ENCODE measurements at places on chromosomes 1 and 21. TPM values are rescaled to one million over a fixed set of nuclear protein-coding genes. Genes with fewer than 3 reads are reported as not detected.

ADCY10 gene
- total RNA-seq, result not detected

- peaks cover 5% of the 10 kb centered on the region for H3K36me3 ChIP-seq
- no peak for DNase-seq
- no peaks in the 10 kb centered on the region for H3K4me1 ChIP-seq
- no peak overlapping the region for H3K4me3 ChIP-seq
Observed at GRCh38 chr21:31420354-31420753, 76.3 kb upstream of the TIAM1 start.

DNA sequence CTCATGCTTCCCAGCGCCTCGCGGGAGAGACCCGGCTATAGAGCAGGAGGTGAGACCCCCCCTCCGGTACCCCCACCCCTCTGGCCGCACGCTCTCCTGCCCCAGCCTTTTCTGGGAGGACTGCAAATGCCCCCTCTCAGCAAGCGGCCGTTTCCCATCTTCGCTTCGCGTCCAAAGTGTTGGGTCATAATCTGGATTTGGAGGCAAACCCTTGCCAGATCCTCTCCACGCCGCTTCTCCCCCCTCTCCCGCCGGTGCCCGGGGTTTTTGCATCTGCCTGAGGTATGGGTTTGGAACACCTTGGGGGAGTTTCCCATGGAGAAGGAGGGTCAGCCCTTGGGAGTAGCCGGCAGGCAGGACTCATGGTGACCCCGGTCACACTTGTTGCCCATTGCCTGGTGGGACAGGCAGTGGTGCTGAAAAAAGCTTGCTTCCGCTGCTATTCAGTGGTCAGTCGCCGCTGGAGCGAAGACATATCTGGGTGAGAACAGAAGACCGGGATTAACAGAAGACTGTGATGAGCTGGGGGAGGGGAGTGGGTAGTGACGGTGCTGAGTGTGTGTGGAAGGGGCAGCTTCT lies 935 bp downstream of the KCNK2 start:
- H3K4me1 ChIP-seq, result peaks cover 90% of the 10 kb centered on the region
- H3K27me3 ChIP-seq, result peaks cover 3% of the 10 kb centered on the region
- DNase-seq, result peak; percentile 43

- no peak overlapping the region for H3K27ac ChIP-seq
- no peaks in the 10 kb centered on the region for H3K27me3 ChIP-seq
- no peak overlapping the region for H3K4me3 ChIP-seq
- DNase-seq, result no peak
Observed at GRCh38 chr21:44618504-44618903, 6.6 kb downstream of the KRTAP10-8 start.

DNA sequence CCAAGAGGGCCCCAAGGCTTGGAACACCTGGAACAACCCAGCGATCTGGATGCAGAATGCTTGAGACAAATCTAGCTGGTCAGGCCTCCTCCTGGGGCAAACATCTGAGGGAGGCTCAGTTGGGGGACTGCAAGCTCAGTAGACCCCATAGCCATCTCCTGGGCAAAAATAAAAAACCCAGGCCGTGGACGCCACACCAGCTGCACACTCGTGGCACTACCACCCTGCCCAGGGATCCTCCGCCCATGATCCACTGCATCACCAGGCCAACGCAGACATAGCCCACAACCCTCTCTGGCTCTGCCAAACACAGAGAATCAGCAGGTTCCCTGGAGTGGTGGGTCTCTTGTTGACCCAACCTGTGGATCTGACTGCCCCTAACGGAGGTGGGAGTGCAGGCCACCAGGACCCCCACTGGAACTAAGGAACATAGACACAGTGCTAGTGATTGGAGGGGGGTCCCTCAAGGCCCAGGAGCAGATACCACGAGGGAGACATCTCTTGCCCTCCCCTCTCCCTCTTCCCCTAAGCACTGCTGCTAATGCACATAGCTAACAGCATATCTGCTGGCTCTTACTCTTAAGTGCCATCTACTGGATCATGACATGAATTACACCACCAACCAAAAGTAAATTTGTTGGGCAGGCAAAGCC lies 147.2 kb downstream of the CHD1L start:
- peak; percentile 47 for DNase-seq
- H3K27ac ChIP-seq, result no peak overlapping the region
- no peak overlapping the region for H3K4me3 ChIP-seq
- no peaks in the 10 kb centered on the region for H3K4me1 ChIP-seq
- no peaks in the 10 kb centered on the region for H3K36me3 ChIP-seq

FOXO6 gene
- not detected for total RNA-seq

DNA sequence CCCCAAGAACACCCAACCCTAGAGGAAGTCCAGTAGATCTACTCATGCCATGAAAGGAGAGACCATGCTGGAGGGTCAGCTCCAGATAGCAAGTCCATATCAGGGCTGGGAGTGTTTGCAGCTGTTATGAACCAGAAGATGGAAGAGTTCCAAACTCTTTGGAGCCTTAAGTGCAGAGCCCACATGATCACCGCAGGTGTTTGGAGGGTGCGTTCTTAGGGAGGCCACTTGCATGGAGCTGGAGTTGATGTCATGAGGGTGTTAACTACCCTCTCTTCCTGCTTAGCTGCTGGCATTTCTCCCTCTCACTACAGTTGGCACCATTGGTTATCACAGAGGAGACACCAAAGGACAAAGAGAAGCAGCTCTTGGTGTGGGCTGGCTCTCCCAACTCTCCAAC lies 616.9 kb downstream of the AJAP1 start:
- H3K4me3 ChIP-seq, result no peak overlapping the region
- H3K27ac ChIP-seq, result no peak overlapping the region
- H3K27me3 ChIP-seq, result peaks cover 2% of the 10 kb centered on the region
- H3K4me1 ChIP-seq, result no peaks in the 10 kb centered on the region
- no peak for DNase-seq

GRCh38 chr1:163824006-163824405 lies 502.3 kb downstream of the NUF2 start:
- DNase-seq, result peak; percentile 91
- peaks cover 37% of the 10 kb centered on the region for H3K4me1 ChIP-seq
- H3K36me3 ChIP-seq, result no peaks in the 10 kb centered on the region
- no peaks in the 10 kb centered on the region for H3K27me3 ChIP-seq

HUNK gene
- not detected for total RNA-seq

DNA sequence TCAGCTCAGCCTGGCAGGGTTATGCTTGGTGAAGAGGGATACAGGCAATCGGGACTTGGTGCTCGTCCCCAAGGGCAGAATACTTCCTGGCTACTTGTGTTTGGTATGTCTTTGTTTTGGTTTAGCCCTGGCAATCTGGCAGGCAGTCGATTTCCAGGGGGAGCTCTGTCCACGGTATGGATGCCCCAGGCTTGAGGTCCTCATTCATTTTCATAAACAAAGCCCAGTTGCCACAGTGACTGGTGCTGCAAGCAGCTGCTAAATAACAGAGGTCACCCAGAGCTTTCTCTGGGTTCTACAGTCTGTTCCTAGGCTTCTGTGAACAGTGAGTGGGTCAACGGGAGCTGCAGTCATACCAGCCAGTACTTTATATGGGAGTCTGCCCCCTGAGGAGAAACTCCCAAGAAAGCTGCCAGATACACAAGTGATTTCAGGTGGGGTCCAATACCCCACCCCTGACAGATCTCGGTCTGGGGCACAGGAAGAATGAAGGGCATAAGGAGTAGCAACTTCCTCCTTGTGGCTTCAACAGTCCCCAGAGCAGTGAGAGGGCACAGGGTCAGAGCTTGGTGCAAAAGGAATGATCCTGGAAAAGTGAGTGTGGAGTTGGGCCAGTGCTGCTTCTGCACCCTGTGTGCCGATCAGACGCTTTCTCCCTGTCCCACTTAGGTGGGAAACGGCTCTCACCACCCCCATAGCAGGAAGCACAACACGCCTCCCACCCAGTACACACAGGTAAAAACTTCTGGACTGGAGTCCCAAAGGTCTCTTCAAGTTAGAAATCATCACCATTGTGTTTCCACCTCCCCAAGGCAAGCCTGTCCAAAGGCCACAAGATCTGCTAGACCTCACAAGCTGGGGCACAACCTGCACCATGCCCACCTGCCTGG lies 55.5 kb downstream of the TGFBR3 start:
- peak overlapping the region; percentile 90 for H3K27ac ChIP-seq
- no peaks in the 10 kb centered on the region for H3K36me3 ChIP-seq
- peak overlapping the region; percentile 32 for H3K4me3 ChIP-seq
- peaks cover 37% of the 10 kb centered on the region for H3K4me1 ChIP-seq
- DNase-seq, result peak; percentile 95
- H3K27me3 ChIP-seq, result no peaks in the 10 kb centered on the region

NR1I3 gene
- not detected for total RNA-seq

DNA sequence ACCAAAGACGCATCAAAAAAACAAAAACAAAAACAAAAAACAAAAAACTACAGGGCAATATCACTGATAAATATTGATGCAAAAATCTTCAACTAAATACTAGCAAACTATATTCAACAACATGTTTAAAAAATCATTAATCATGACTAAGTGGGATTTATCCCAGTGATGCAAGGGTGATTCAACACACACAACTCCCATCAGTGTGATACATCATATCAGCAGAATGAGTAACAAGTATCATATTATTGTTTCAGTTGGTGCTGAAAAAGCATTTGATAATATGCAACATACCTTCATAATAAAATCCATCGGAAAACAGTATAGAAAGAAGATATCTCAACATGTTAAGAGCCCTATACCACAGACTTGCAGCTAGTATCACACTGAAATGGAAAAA lies 953.0 kb downstream of the AMY1C start:
- H3K27me3 ChIP-seq, result no peaks in the 10 kb centered on the region
- H3K27ac ChIP-seq, result no peak overlapping the region
- H3K4me1 ChIP-seq, result peaks cover 7% of the 10 kb centered on the region
- no peaks in the 10 kb centered on the region for H3K36me3 ChIP-seq

GRCh38 chr1:231058416-231059109 lies 18.5 kb upstream of the FAM89A start:
- H3K36me3 ChIP-seq, result no peaks in the 10 kb centered on the region
- no peak for DNase-seq
- peaks cover 14% of the 10 kb centered on the region for H3K4me1 ChIP-seq
- no peak overlapping the region for H3K4me3 ChIP-seq
- H3K27me3 ChIP-seq, result peaks cover 7% of the 10 kb centered on the region

DNA sequence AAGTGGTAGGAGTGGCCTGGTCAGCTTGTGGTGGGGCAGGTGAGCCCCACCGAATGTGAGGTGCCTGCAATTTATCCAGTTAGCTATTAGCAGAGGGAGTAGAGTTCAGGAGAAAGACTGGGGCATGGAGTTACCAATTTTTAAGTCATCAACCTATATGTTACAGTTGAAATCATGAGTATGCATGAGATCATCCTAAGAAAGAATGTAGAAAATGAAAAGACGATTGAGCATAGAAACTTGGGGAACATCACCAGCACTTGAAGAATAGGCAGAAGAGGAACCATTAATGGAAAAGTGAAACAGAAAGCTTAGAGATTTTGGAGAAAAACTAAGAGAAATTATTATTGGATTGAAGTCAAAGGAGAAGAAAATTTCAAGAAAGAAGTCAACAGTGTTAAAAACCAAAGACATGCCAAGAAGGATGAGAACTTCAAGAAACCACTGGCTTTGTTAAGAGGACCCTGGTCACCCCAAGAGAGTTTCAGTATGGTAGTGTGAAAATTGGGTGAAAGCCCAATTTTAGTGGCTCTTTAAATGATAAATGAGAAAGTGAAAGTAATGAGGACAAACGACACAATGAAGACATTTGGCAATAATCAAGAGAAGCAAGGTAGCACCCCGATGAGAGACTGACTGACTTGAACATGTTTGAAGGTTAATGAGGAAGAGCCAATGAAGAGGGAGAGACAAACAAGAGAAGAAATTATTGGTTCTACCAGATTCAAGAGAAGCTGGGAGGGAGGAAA lies 36.7 kb downstream of the DNASE2B start:
- H3K27me3 ChIP-seq, result no peaks in the 10 kb centered on the region
- no peaks in the 10 kb centered on the region for H3K4me1 ChIP-seq
- peaks cover 6% of the 10 kb centered on the region for H3K36me3 ChIP-seq
- no peak for DNase-seq
- no peak overlapping the region for H3K27ac ChIP-seq

DNA sequence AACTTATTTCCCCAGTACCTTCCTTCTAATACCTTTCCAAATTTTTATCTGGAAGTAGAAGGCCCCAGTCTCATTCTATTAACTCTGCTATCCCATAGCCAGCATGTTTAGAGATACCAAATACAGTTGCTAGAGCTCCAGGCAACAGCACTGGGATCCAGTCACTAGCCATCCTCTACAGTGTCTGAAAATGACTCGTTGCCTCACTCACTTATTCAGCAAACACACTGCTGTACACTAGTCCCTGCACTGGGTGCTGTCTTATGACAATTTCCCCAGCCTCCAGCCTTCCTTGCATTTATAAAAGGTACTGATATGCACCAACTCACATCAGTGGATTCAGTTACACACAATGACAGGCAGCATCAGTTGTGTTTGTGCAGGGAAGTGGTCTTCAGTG lies 179.0 kb downstream of the DSCAM start:
- peaks cover 50% of the 10 kb centered on the region for H3K4me1 ChIP-seq
- peak overlapping the region; percentile 65 for H3K27ac ChIP-seq
- H3K4me3 ChIP-seq, result no peak overlapping the region
- H3K36me3 ChIP-seq, result peaks cover 8% of the 10 kb centered on the region
- peaks cover 3% of the 10 kb centered on the region for H3K27me3 ChIP-seq

DNA sequence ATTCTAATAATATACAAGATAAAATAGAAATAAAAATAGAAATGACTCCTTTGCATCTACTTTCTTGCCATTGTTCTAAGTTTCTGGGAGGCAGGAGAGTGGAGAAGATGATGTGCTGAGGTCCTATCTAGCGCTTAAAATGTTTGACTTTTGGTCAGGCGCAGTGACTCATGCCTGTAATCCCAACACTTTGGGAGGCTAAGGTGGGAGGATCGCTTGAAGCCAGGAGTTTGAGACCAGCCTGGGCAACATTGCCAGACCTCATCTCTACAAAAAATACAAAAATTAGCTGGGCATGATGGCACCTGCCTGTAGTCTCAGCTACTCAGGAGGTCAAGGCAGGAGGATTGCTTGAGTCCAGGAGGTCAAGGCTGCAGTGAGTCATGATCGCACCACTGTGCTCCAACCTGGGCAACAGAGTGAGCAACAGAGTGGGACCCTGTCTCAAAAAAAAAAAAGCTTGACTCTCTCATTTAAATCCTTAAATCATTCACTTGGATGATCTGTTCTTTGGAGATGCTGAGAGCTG lies 24.2 kb upstream of the SLC45A1 start:
- H3K27me3 ChIP-seq, result peaks cover 8% of the 10 kb centered on the region
- no peak for DNase-seq
- no peaks in the 10 kb centered on the region for H3K36me3 ChIP-seq
- H3K27ac ChIP-seq, result no peak overlapping the region

GRCh38 chr21:45393021-45393420 lies 11.9 kb upstream of the COL18A1 start:
- no peaks in the 10 kb centered on the region for H3K36me3 ChIP-seq
- H3K27ac ChIP-seq, result no peak overlapping the region
- peaks cover 11% of the 10 kb centered on the region for H3K27me3 ChIP-seq
- H3K4me1 ChIP-seq, result peaks cover 3% of the 10 kb centered on the region
- no peak for DNase-seq
- H3K4me3 ChIP-seq, result no peak overlapping the region

- peaks cover 43% of the 10 kb centered on the region for H3K4me1 ChIP-seq
- H3K27ac ChIP-seq, result peak overlapping the region; percentile 22
- peak; percentile 28 for DNase-seq
Observed at GRCh38 chr1:200260597-200261335, 149.1 kb downstream of the ZNF281 start.

GRCh38 chr1:186848509-186849130 lies 19.9 kb downstream of the PLA2G4A start:
- H3K4me1 ChIP-seq, result no peaks in the 10 kb centered on the region
- no peaks in the 10 kb centered on the region for H3K27me3 ChIP-seq

- H3K4me3 ChIP-seq, result no peak overlapping the region
- no peaks in the 10 kb centered on the region for H3K4me1 ChIP-seq
- H3K27me3 ChIP-seq, result peaks cover 2% of the 10 kb centered on the region
- no peaks in the 10 kb centered on the region for H3K36me3 ChIP-seq
- H3K27ac ChIP-seq, result no peak overlapping the region
Observed at GRCh38 chr1:75630004-75630594, 19.2 kb upstream of the SLC44A5 start.

- H3K36me3 ChIP-seq, result peaks cover 19% of the 10 kb centered on the region
- peak overlapping the region; percentile 7 for H3K4me3 ChIP-seq
Observed at GRCh38 chr1:193062698-193063463, 3.5 kb downstream of the RO60 start.

B3GALT2 gene
- total RNA-seq, result 0.71 TPM

Data from HFFc6 (cell line).